ENCODE measurements at places on chromosomes 13 and 19. TPM values are rescaled to one million over a fixed set of nuclear protein-coding genes. Genes with fewer than 3 reads are reported as not detected.
A peak's percentile ranks its signal among the peaks of the same experiment; 100 is the strongest.

The KISS1R gene
- total RNA-seq = 4.0 TPM

The IQCN gene
- 6.3 TPM for total RNA-seq

The CGB8 gene
- total RNA-seq = not detected

The EPS8L1 gene
- total RNA-seq = 1.1 TPM

The PTPRH gene
- total RNA-seq = 1.1 TPM

The ZNF160 gene
- total RNA-seq = 57.8 TPM

The C19orf85 gene
- total RNA-seq = not detected

The ZNF563 gene
- 2.8 TPM for total RNA-seq

The RFPL4A gene
- total RNA-seq = not detected

The ATP4A gene
- not detected for total RNA-seq

DNA sequence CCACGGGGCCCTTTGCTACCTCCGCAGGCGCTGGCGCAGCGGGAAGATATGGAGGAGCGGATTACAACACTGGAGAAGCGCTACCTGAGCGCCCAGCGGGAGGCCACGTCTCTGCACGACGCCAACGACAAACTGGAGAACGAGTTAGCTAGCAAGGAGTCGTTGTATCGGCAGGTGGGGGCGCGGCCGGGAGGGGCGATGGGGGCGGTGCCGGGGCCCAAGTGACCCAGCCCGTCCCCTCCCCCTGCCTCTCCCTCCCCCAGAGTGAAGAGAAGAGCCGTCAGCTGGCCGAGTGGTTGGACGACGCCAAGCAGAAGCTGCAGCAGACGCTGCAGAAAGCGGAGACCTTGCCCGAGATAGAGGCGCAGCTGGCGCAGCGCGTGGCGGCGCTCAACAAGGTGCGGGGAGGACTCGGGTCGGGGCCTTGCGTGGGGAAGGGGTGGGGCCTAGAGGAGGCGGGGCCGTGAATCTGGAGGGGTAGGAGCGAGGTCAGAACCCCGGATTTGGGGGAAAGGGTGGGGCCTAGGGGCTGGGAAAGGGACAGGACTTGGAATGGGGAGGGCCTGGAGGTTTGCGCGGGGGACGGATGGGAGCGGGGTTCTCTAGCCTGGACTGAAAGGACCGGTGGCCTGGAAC, 13.7 kb downstream of the PPFIA3 start:
- H3K36me3 ChIP-seq = no peaks in the 10 kb centered on the region
- peak; percentile 56 for DNase-seq
- H3K27me3 ChIP-seq = peaks cover 35% of the 10 kb centered on the region
- H3K4me1 ChIP-seq = peaks cover 22% of the 10 kb centered on the region
- no peak overlapping the region for H3K27ac ChIP-seq

GRCh38 chr13:51764184-51765141, 39.5 kb downstream of the DHRS12 start:
- peak overlapping the region; percentile 29 for H3K4me3 ChIP-seq
- peaks cover 8% of the 10 kb centered on the region for H3K4me1 ChIP-seq
- H3K27ac ChIP-seq = peak overlapping the region; percentile 84
- peaks cover 18% of the 10 kb centered on the region for H3K36me3 ChIP-seq
- peak; percentile 32 for DNase-seq
- H3K27me3 ChIP-seq = no peaks in the 10 kb centered on the region

- no peaks in the 10 kb centered on the region for H3K27me3 ChIP-seq
- no peak for DNase-seq
- H3K27ac ChIP-seq = no peak overlapping the region
- H3K4me1 ChIP-seq = peaks cover 6% of the 10 kb centered on the region
- no peak overlapping the region for H3K4me3 ChIP-seq
- no peaks in the 10 kb centered on the region for H3K36me3 ChIP-seq
These were observed 2.7 kb upstream of the ZNF615 start for GRCh38 chr19:52010674-52011073.

DNA sequence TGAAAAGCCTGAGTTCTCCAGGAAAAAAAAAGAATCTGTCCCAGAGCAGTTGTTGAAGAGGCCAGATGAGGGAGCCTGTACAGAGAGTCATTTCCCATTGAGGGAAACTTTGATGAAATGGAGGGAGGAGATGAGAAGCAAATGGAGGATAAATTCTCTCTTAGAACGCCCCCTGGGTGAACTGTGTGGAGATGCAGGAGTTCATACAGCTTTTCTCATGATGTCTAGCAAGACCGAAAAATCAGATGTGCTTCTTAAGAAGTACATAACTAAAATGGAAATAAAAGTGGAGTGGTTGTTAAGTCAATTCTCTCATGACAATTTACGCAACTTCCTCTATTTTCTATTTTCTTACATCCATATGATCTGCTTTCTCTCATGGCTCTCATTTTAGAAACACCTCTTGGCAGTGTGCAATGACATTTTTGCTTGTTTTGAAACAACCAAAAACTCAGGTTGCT, 1263.1 kb downstream of the PCDH9 start:
- H3K36me3 ChIP-seq = no peaks in the 10 kb centered on the region
- H3K4me1 ChIP-seq = no peaks in the 10 kb centered on the region
- H3K4me3 ChIP-seq = no peak overlapping the region
- no peaks in the 10 kb centered on the region for H3K27me3 ChIP-seq

DNA sequence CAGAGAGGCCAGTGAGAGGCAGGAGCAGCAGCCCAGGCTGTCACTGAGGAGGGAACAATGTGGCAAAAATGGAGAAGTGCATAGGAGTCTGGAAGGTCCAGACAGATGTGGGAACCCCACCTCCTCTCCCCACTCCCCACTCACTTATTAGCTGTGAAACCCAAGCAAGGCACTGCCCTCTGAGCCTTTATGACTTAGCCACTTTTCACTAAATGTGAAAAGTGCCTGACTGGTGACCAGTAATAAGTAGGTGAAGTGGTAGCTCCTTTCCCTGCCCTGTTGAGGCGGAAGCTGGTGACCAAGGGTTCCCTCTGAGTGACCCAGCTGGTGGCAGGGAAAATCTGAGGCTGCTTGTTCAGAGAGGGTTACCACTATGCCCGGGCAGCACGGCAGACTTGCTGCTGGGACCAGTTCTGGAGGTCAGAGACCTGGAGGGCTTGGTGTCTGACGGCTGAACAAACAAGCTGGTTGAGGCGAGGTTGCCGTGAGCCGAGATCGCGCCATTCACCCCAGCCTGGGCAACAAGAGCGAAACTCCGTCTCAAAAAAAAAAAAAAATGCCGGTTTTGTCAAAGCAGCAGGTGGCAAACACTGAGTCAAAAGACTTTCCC, 80.0 kb downstream of the ZNF429 start:
- peaks cover 52% of the 10 kb centered on the region for H3K4me1 ChIP-seq
- DNase-seq = no peak
- no peak overlapping the region for H3K27ac ChIP-seq
- H3K36me3 ChIP-seq = no peaks in the 10 kb centered on the region
- H3K27me3 ChIP-seq = no peaks in the 10 kb centered on the region

DNA sequence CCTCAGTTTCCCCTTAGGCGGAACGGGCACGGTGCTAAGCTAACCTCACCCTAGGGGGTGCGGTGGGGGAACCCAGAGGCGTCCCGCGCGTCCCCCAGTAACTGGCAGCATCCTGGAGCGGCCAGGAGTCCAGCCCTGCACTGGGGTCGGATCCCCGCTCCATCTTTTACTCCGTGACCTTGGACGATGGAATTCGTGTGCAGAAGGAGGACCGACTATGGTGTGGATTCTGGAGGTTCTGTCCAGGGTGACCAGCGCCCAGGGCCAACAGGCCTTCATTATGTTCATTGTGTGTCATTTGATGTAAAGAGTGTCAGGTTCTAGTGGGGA, 630 bp downstream of the SPPL2B start:
- peaks cover 13% of the 10 kb centered on the region for H3K36me3 ChIP-seq
- DNase-seq = no peak
- no peaks in the 10 kb centered on the region for H3K27me3 ChIP-seq
- H3K27ac ChIP-seq = peak overlapping the region; percentile 34

DNA sequence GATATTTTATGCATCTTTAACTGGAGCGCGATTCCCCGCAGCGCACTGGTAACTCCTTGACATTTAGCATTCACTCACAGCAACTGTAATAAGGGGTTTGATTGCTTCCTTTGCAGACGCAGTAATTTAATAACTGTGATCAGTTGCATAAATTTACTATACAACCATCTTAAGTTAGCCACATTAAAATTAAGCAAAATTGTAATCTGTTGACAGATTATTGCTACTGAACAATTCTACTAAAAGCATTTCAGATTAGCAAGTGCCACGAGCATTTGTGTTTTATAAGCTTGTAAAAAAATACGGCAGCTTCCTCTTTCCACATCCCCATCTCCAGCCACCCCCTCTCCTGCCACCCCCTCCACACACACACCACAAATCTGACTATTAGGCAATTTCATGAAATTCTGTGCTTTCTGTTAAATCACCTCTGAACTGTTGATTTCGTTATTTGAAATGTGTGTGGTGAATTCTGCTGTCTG, 44.4 kb downstream of the TSHZ3 start:
- no peak overlapping the region for H3K4me3 ChIP-seq
- no peaks in the 10 kb centered on the region for H3K4me1 ChIP-seq
- no peak overlapping the region for H3K27ac ChIP-seq

- DNase-seq = no peak
- H3K27ac ChIP-seq = no peak overlapping the region
- peaks cover 5% of the 10 kb centered on the region for H3K4me1 ChIP-seq
These were observed 17.0 kb upstream of the COX7A1 start for GRCh38 chr19:36169084-36169760.

GRCh38 chr19:55319785-55320184, 5.4 kb downstream of the TMEM150B start:
- no peaks in the 10 kb centered on the region for H3K36me3 ChIP-seq
- no peak for DNase-seq
- H3K4me3 ChIP-seq = no peak overlapping the region
- H3K27me3 ChIP-seq = peaks cover 29% of the 10 kb centered on the region
- H3K4me1 ChIP-seq = no peaks in the 10 kb centered on the region
- H3K27ac ChIP-seq = no peak overlapping the region

DNA sequence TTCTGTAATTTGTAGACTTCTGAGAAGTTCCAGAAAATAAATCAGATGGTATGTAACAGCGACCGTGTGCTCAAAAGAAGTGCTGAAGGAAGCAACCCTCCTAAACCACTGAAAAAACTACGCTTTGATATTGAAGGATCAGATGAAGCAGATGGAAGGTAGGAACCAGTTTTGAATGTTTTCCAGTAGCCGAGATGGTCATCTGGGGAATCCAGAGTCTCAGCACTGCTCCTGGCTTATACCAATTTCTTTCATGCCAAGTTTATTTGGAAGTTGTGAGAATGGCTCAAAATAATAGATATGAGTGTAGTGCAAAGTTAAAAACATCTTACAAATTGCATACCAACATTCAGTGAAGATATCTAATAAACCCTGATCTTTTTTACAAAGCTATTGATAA, 56.2 kb downstream of the RCBTB2 start:
- no peak overlapping the region for H3K4me3 ChIP-seq
- no peaks in the 10 kb centered on the region for H3K27me3 ChIP-seq
- no peak for DNase-seq
- H3K27ac ChIP-seq = no peak overlapping the region

DNA sequence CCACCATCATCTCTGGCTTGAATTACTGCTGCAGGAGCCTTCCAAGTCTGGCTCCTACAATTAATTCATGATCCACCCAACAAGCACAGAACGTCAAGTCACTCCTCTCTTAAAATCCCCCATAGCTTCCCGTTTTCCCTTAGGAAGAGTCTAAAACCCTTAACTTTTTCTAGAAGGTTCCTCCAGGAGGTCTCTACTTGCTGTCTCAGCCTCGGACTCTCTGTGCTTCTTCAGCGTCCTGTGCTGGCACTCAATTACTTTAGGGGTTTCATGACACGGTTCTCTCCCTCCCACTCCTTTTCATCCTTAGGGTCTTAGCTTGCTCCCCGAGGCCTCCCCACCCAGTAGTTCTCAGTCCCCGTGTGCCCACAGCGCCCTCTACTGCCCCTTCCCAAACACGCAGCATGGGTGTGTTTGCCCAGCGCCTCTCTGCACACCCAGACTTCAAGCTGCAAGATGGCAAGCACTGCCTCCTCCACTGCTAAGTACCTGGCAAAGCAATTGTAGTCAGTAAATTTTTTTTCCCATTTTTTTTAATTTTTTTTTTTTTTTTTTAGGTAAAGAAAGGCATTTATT, 25.8 kb upstream of the MAP3K10 start:
- H3K27me3 ChIP-seq = no peaks in the 10 kb centered on the region
- DNase-seq = peak; percentile 62
- H3K4me1 ChIP-seq = peaks cover 28% of the 10 kb centered on the region
- no peak overlapping the region for H3K27ac ChIP-seq
- no peaks in the 10 kb centered on the region for H3K36me3 ChIP-seq
- H3K4me3 ChIP-seq = no peak overlapping the region

GRCh38 chr13:91196958-91197357, 150.5 kb upstream of the MIR17HG start:
- no peak for DNase-seq
- H3K4me1 ChIP-seq = no peaks in the 10 kb centered on the region
- H3K27ac ChIP-seq = no peak overlapping the region
- H3K36me3 ChIP-seq = no peaks in the 10 kb centered on the region
- no peaks in the 10 kb centered on the region for H3K27me3 ChIP-seq
- H3K4me3 ChIP-seq = no peak overlapping the region

DNA sequence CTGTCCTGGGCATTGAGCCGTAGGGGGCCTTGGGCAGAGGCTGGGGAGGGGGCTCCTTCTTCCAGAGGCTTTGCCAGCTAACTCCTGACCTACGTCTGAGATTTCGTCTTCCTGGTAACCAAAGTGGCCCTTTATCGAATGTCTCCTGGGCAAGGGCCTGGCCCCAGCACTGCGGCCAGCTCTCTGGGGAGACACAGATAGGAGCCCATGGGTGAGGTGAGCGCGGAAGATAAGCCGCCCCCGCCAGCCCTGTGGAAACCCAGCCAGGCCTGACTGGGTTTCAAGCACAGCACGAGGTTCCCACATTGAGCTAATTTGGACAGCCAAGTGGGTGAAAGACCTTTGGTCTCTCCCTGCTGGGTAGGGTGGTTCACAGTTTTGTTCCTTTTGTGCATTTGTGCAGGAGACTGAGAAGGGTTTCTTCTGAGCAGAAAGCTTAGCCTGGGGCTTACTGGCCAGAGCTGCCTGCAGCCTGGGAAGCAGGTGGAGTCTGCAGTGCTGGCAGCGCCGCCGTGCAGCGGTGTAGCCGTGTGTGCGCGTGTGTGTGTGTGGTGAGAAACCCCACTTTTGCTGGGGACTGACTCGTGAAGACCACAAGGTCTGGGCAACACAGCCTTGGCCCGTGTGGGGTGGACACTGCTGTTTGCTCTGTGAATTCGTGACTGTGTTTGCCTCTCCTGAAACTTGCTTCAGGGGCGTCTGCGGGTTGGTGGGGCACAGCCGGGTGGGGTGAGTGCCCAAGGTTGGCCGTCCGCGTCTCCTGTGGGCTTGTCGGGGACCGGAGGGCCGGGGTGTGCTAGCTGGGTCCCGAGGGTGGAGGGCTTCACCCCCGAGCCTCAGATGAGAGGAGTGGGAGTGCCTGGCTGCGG, 2.5 kb downstream of the BSG start:
- H3K27me3 ChIP-seq = no peaks in the 10 kb centered on the region
- no peak overlapping the region for H3K27ac ChIP-seq

- no peak overlapping the region for H3K4me3 ChIP-seq
- H3K36me3 ChIP-seq = no peaks in the 10 kb centered on the region
- peak overlapping the region; percentile 2 for H3K27ac ChIP-seq
These were observed 60.5 kb downstream of the MAP4K1 start for GRCh38 chr19:38557205-38557799.
